ENCODE measurements at places on chromosomes 12 and 14.

GRCh38 chr12:56115329-56115728 lies 1.1 kb upstream of the RPL41 start:
- no peak for DNase-seq

GRCh38 chr12:78402366-78403134 lies 462.0 kb upstream of the SYT1 start:
- no peak for DNase-seq

DNA sequence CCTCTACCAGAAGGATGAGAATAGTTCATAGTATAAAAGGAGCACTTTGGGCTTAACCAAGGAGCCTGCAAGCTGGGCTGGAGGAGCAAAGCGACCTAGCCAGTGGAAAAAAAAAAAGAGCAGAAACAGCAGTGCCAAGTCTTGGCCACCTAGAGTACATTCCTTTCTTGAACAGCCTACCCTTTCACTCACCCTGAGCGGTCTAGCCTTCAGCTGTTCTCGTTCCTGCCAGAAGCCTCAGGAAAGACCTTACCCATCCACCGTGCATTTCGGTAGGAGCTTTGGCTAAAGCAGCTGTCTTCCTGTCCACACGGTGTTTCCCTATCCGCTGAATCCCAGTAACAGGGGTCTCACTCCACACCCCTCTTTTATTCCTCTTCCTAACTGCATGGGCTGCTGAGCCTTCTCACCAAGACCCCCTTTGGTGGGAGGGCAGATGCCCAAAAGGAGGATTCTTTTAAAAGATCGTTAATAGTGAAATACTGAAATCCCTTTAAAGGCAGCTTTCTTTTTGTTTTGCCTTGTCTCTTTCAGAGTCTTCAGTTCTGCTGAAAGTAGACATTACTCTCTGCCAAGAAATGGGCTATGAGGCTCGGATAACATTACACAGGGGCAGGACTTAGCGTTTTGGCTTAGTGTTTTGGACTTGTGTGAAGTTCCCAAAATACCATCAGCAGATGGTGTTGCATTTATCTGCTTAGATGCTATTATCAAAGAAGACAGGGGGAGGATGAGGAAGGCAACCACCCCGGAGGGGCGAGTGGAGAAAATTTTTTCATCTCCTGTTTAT lies 88.5 kb upstream of the METAP2 start:
- DNase-seq, result peak; percentile 3

DNA sequence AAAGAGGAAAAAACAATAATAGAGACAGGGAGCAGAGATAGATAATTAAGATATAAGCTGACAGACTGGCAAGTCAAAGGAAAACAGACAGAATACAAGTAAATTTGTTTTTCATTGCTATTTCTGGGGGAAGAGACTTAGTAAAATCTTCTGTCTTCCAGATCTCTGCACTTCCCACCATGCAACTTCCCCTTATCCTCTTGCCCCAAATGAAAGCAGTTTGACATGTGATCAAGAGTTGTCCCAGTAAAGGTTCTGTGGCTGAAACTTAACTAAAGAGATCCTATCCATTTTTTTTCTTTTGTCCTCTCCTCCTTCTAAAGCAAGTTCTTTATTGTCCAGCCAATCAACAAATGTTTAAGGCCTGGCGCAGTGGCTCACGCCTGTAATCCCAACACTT lies 1.5 kb upstream of the MLF2 start:
- no peak for DNase-seq

GRCh38 chr12:107462428-107463332 lies 222.9 kb upstream of the PWP1 start:
- no peak for DNase-seq

DNA sequence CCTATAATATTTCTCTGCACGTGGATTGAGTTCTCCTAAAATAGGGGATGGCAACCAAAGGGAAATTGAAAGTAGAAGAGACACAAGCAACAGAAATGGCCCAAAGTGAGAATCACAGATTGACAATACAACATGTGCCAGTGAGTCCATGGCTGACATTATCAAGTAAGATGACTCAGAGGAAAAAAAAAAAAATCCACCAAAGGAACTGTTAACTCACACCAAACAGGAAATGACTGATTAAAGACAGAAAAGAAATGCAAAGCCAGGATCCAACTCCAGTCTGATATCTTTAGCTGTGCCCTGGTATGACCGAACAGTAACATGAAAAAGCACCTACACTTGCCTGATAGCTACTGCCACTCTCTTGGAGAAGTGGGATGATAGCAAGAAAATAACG lies 485.0 kb downstream of the PRKD1 start:
- no peak for DNase-seq

Measured in hippocampal formation (tissue), 2 donors.